ENCODE measurements at places on chromosomes 6 and 20.

DNA sequence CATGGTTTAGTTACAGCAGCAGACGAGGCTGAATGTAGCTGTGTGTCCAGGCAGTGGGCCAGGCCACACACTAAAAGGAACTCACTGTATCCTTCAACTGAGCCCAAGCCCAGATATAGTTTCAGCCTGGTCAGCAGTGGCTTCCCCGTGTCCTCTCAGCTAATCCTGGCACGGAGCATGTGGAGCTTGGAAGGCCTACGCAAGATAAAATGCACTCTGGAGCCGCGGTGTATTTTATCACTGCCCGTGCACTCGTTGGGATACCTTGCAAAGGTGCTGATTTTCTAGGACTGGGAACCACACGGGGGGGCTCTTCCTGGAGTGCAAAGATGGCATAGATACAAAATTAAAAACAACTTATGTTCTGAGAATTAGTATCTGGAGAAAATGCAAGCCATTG lies 48.4 kb upstream of the IYD start:
- DNase-seq, result no peak

GRCh38 chr6:66935612-66936011 lies 1228.6 kb upstream of the EYS start:
- no peak for DNase-seq

DNA sequence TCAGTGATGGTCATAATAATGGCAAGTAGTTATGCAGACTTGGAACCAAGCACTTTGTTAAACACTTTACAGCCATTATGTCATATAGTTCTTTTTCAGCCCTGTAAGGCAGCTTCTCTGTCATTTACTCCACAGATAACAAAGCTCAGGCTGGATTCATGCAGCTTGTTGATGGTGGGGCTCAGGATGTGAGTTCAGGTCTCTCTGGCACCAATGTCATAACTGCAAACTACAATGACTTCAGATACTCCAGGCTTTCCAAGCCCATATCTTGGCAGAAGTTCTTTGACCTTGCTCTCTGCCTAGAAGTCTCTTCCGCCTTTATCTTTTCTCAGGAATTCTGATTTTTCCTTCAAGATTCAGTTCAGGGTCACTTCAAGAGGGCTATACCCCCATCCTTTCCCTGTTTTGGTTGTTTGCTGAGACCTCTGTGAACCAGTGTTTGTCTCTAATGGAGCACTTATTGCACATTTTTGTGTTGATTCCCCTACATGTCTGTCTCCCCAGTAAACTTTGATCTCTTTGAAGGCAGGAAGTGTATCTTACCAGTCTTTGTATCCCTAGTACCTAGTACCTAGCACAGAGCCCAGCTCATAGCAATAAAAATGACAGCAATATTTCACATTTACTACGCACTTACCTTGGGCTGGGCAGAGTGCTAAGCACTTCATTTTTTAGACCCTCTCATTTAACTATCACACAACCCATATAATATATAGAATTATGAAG lies 19.7 kb upstream of the EFHC1 start:
- DNase-seq, result no peak

- no peak for DNase-seq
These were observed 5.1 kb downstream of the VPS16 start for GRCh38 chr20:2845607-2846006.

DNA sequence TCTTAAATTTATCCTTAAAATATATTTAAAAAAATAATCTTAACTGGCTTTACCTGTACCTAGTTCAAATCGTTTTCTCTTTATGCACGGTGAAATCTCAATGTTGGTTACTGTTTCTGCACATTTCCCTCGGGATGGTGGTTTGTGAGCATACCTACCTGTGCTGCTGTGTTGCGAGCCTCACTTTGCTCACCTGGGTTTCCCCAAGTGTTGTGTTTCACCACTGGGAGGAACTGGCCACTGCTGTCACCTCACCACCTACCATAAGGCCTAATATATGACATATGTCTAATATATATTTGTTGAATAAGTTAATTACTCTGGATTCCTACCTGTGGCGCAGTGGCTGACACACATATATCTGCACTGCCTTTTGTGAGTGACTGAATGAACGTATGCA lies 493.5 kb upstream of the FLRT3 start:
- no peak for DNase-seq

DNA sequence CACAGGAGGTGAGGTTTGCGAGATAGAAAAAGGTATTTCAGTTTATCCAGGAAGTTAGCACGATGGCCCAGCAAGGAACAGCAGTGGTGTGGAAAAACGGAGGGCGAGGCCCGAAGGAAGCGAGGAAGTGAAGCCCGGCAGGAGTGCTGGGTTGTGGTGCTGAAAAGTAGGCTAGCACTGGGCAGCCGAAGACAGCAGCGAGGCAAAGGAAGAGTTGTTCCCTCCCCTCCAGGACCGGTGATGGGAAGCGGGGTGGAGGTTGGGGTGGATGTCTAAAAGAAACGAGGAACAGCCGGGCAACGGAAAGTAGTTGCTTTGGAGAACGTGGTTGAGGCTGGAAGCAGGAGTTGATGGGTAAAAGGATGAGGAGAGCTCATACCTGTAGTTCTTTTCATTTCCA lies 1.4 kb downstream of the METTL24 start:
- DNase-seq, result no peak

DNA sequence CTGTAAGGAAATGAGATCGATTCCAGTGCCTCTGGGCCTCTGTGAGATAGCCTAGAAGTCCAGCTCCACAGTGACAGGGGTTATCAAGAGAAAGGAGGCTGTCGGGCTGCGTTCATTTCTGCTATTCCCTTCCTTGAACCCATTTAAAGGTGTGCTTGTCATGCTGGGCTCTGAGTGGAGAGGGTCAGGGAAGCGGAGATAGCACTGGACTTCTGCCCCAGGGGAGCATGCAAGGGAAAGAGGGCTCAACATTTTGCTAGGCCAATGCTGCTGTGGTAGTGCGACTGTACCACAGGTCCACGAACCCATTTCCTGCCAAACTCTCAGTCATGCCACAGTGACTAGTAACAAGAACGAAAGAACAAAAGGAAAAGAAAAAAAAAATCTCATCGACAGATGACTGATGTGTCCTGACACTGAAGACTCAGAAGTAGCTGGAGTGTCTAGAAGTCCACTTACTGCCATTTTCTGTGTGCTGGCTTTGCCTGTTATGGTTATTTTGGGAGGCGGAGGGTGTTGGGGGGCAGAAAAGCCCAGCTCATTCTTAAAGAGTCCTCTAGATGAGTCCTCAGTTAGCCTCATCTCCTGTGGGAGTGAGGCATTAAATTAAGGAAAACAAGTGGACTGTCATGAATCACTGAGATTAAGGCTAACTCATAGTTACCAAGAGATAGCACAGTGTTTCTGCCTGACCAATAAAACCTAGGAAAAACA lies 8.1 kb downstream of the NEDD9 start:
- DNase-seq, result no peak

Data from AG09309 (cell line).